AG08396 (cell line): ENCODE measurements at places on chromosomes 1 and 21.

GRCh38 chr1:208243967-208244916 lies at the start of gene PLXNA2:
PLXNA2 (minus strand) TSS chr1:208244384; CDS start chr1:208217922, 26,462 bp downstream.
- DNase-seq = peak; percentile 82

DNA sequence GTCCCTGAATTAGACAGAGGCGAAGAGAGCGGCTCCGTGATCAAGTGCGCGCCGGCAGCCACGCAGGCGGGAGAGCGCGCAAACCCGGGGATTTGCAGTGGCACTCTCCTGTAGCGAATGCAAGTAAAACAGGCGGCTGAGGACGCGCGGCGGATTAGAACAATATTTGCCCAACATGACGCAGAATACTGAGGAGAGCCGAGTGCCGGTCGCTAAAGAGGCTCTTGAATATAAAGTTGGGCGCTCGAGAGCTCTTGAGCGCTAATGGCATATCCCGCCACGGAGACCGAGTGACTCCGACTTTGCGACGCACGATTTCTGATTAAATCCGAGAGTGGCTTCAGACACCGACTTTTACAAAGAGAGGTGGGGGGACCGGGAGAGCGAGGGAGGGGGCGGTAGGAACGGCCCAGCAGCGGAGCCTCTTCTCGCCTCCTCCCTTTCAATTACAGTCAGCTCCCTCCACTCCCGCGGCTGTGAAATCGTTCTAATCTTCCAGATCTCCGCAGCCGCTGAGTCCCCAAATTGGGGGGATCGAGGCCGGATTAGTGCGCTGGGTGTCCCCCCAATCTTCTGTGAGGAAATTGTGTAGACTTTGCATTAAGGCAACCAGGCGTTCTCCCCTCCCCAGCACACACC lies 2.3 kb downstream of the PAX7 start:
- DNase-seq = no peak

- peak; percentile 25 for DNase-seq
Observed at GRCh38 chr1:200625381-200625824, 4.9 kb upstream of the KIF14 start.

DNA sequence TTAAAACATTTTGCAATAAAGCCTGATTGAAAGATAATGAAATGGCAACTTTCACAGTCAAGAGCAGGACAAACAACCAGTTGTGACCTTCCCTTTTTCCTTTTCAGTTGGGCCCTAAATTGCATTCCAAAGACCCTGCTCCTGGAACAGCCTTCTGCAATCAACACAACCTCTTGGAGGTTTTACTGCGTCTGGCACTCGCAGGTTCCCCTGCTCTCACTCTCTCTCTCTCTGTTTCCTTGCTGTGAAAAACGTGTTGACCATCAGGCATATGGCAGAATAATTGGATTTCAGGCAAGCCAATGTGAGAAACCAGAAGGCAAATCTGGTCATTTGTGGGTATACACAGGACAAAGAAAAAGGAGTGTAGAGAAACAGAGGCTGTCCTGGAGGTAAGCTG lies 23.2 kb downstream of the SLC44A5 start:
- no peak for DNase-seq

- DNase-seq = no peak
Observed at GRCh38 chr1:7912743-7913557, 27.7 kb downstream of the TNFRSF9 start.

DNA sequence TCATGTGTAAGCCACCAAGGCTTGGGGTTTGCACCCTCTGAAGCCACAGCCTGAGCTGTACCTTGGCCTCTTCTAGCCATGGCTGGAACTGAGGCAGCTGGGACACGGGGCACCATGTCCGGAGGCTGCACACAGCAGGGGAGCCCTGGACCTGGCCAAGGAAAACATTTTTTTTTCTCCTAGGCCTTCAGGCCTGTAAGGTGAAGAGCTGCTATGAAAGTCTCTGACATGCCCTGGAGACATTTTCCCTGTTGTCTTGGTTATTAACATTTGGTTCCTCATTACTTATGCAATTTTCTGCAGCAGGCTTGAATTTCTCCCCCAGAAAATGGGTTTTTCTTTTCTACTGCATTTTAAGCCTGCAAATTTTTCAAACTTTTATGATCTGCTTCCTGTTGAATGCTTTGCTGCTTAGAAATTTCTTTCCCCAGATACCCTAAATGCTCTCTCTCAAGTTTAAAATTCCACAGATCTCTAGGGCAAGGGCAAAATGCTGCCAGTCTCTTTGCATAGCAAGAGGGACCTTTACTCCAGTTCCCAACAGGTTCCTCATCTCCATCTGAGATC lies 295.8 kb downstream of the LTN1 start:
- no peak for DNase-seq

GRCh38 chr1:23698466-23698865 lies 6.9 kb downstream of the RPL11 start:
- DNase-seq = no peak

DNA sequence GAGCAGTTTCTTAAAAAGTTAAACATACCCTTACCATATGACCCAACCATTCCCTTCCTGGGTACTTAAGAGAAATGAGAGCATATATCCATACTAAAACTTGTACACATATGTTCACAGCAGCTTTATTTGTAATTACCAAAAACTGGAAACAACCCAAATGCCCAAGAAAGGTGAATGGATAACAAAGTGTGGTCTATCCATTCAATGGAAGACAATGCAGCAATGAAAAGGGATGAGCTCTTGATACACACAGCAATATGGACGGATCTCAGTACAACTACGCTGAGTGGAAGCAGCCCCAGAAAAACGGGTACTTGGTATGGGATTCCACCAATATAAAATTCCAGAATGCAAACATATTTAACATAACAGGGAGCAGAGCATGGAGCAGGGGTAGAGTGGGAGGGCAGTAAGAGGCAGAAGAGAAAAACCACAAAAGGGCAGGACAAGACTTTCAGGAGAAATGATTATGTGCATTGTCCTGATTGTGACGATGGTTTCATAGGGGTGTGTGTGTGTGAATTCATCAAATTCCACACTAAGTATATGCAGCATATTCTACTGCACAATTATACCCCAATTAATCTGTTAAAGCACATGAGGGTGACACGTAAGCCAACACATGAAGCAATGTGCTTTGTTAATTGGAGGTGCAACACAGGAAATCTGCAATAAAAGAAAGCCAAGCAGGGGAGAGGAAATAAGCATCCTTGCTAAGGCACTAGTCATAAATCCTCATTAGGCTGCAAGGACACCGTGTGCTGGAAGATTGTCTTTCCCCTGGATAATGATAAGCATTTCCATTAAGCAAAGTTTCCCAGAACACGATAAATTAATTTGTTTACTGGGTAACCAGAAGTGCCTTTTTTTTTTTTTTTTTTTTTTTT lies 113.1 kb upstream of the KRTAP19-8 start:
- DNase-seq = no peak

GRCh38 chr21:42117229-42117966 lies 46.3 kb downstream of the UMODL1 start:
- DNase-seq = peak; percentile 86

- no peak for DNase-seq
Observed at GRCh38 chr1:1082239-1082775, 8.2 kb upstream of the RNF223 start.

DNA sequence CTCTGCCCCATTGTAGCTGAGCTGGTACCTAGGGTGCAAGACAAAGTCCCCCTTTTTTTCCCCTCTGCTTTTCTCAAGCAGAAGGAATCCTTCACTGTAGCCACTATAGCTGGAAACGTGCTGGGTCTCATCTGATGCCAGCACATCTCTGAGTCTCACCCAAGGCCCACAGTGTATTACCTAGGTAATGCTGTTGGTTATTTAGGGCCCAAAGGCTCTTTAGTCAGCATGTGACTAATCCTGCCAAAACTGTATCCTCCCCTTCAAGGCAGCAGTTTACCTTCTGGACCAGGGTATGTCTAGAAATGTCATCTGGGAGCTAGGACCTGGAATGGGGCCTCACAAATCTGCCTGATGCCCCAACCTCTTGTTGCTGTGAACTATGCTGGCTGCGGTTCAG lies 423.4 kb downstream of the NUF2 start:
- no peak for DNase-seq

DNA sequence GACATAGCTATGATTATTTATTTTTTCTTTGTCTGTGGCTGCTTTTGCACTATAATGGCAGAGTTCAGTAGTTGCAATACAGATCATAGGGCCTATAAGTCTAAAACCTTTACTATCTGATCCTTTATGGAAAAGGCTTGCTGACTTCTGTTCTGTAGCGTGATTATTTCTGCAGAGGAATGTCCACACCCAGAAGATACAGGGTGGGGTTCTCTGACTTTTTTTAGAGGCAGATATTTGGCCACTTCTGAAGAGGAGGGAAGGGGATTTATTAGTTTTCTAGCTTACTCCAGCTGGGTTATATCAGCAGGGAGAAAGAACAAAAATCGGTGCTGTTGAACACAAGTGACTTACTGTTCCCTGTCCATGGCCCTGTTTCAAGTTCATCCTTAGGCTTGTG lies 97.6 kb downstream of the RPE65 start:
- DNase-seq = no peak

- no peak for DNase-seq
Observed at GRCh38 chr1:112934577-112934976, 21.4 kb downstream of the SLC16A1 start.

DNA sequence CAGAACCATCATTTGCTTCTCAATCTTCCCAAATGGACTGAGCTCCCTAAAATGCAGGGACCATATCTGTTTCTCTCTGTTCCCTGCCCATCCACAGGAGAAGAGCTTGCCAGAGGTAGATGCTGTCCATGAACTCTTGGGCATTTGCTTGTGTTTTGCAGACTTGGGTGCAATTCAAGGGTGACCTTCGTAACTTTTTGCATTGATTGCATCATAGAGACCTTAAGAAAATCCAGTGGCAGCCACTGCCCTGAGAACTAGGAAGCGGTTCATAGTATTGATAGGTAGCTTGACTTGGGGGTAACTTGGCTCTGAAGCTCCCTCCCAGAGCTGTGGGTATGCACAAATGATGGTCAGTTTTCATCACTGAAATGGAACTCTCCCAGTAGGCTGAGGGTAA lies 34.3 kb upstream of the EDEM3 start:
- DNase-seq = no peak

DNA sequence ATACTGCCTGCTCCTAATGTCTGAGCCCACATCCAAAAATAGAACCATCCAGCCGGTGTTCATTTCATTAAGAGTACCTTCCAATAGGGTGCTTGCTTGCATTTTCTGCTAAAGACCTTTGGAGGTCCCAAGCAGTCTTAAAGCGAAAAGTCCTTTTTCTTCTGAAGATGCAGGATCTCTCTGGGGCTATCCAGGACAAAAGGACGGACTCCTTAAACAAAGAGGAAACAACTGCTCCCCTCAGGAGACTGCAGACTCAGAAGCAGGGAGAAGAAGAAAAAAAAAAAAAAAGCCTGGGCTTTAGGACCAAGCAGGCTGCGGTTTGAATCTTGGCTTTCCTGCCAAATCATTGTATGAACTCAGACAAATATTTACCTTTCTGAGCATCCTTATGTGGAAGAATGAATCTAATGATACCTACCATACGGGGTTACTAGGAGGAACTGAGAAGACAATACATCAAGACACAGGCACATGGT lies 204.0 kb downstream of the PLPP3 start:
- peak; percentile 13 for DNase-seq

- no peak for DNase-seq
Observed at GRCh38 chr1:11273595-11274234, 717 bp downstream of the UBIAD1 start.

GRCh38 chr1:41856944-41857285 lies 61.8 kb downstream of the HIVEP3 start:
- no peak for DNase-seq

DNA sequence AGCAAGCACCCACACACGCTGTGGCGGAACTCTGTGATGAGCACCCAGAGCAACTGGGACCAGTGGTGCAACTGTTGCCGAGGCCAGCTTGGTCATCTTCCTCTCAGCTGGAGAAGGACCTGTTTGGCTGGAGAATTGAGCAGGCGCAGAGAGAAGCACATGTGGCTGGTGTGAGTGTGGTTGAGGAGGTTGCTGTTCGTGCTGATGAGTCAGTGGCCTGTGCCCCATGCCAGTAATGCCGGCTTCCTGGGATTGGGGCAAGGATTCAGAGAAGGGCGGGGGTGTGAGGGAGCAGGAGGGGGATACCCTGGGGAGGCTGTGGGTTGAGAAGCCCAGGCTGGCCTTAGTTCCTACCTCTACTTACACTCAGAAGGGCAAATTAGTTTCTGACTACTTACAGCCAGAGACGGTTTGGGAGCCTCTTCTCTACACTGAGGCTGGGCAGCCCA lies 57.5 kb upstream of the EPS8L3 start:
- DNase-seq = peak; percentile 92
